Esophagus squamous epithelium (tissue), 5 donors: ENCODE measurements at places on chromosomes 11 and 22. TPM values are rescaled to one million over a fixed set of nuclear protein-coding genes. Genes with fewer than 3 reads are reported as not detected.

Gene FZD4
- total RNA-seq: 9.7 TPM

Gene ST14
- total RNA-seq: 122 TPM

Gene SLC22A12
- total RNA-seq: not detected

DNA sequence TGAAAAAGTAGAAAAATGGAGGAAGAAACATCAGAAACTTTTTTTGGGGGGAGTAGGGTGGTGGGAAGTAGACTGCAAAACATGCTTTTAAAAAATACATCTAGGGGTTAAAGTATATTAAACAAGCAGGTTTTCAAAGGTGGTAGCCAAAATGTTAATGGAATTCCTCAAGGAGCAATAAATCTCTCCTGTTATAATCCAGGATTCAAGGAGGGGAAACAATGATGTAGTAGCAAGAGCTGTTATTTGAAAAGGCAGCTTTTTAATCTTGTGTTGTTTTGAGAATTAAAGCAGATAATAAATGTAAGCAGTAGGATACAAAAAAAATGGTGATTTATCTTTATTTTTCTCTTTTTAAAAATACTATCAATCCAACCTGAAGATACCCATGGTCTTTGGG lies 736.5 kb upstream of the CCDC90B start:
- DNase-seq: no peak

GRCh38 chr11:75691804-75692203 lies 23.0 kb upstream of the MAP6 start:
- no peak for DNase-seq

DNA sequence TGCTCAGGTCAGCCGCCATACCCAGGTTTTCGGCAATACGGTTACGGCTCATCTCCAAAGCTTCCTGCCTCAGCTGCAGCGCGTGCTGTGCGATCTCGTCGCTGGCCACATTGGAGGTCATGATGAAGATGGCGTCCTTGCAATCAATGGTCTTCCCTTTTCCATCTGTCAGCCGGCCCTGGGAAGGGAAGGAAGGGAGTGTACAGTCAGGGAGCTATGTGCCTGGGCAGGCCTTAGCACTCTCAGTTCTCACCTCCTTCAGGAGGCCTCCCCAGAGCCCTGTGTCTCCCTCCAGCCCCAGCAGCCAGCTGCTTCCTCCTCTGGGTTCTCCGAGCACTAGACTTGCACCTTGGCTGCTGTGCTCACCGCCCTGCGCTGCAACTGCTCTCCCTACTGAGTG lies 51.5 kb upstream of the PHOX2A start:
- no peak for DNase-seq
